ENCODE measurements at places on chromosomes 3 and 15. TPM values are rescaled to one million over a fixed set of nuclear protein-coding genes. Genes with fewer than 3 reads are reported as not detected.

Gene CD86
- 0.25 TPM for total RNA-seq

Gene GXYLT2
- total RNA-seq, result 0.07 TPM

Gene MSL2
- total RNA-seq, result 48.3 TPM

DNA sequence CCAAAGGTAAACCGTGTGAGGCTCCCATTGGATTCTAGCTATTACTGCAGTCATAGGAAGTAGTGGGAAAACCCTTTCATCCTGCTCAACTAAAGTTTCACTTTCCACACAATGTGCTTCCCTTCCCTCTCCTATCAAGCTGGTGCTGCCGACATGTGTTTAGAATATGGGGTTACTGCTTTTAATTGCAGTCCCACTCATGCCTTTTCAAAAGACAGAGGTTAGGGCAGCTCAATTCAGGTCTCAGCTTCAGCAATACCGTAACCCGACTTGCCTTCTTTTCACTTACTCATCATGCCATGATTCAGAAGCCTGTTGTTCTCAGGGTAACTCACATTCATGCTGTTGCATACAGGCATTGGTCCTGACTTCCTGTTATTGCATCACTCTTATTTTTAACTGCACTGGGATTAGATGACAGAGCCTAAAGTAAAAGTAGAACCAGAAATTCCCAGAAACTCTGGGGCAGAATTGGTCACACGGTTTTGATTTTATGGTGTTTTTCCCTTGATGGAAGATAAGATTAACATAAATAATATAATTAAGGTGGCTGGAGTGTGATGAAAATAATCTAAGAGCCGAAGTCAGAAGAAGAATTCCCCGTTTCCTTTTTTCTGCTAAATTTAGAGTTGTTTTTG lies 45.7 kb downstream of the C2CD4B start:
- peak overlapping the region; percentile 94 for H3K27ac ChIP-seq
- no peaks in the 10 kb centered on the region for H3K27me3 ChIP-seq
- H3K4me1 ChIP-seq, result peaks cover 48% of the 10 kb centered on the region
- DNase-seq, result peak; percentile 46

GRCh38 chr15:43913026-43913780 lies 86.4 kb downstream of the WDR76 start:
- H3K4me3 ChIP-seq, result no peak overlapping the region
- no peaks in the 10 kb centered on the region for H3K36me3 ChIP-seq
- H3K27ac ChIP-seq, result no peak overlapping the region
- H3K27me3 ChIP-seq, result peaks cover 2% of the 10 kb centered on the region

DNA sequence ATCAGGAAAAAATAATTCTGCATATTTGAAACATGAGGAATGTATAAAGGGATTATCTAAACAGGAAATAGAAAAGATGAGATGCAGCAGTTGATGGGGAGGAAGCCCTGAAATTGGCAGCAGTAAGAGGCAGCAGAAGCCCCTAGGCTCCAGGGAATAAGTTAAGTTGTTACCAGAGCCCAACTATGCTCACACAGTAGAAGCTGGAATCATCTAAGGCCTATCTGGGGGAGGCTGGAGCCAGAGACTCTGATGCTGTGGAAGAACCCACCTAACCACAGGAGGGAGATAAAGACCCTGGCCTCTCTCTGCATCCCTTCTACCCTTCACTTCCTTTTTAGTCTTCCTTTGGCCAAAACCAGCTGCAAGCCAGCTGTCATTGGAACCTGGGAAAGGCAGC lies 519.7 kb downstream of the DIPK2A start:
- no peaks in the 10 kb centered on the region for H3K36me3 ChIP-seq
- H3K4me1 ChIP-seq, result no peaks in the 10 kb centered on the region

GRCh38 chr3:173785004-173785403 lies 387.5 kb downstream of the NLGN1 start:
- H3K27ac ChIP-seq, result no peak overlapping the region
- DNase-seq, result no peak
- H3K36me3 ChIP-seq, result no peaks in the 10 kb centered on the region
- no peak overlapping the region for H3K4me3 ChIP-seq
- no peaks in the 10 kb centered on the region for H3K4me1 ChIP-seq

GRCh38 chr3:127675651-127676391 lies 3.1 kb downstream of the ABTB1 start:
- H3K36me3 ChIP-seq, result peaks cover 2% of the 10 kb centered on the region
- peaks cover 22% of the 10 kb centered on the region for H3K4me1 ChIP-seq
- no peaks in the 10 kb centered on the region for H3K27me3 ChIP-seq
- peak overlapping the region; percentile 13 for H3K27ac ChIP-seq
- no peak for DNase-seq
- H3K4me3 ChIP-seq, result no peak overlapping the region

- no peaks in the 10 kb centered on the region for H3K36me3 ChIP-seq
- DNase-seq, result no peak
- no peaks in the 10 kb centered on the region for H3K4me1 ChIP-seq
Measured at GRCh38 chr3:77699125-77699691, 659.3 kb downstream of the ROBO2 start.

GRCh38 chr15:30973379-30973778 lies 18.0 kb downstream of the MTMR10 start:
- no peak overlapping the region for H3K27ac ChIP-seq
- H3K27me3 ChIP-seq, result no peaks in the 10 kb centered on the region
- no peak overlapping the region for H3K4me3 ChIP-seq

DNA sequence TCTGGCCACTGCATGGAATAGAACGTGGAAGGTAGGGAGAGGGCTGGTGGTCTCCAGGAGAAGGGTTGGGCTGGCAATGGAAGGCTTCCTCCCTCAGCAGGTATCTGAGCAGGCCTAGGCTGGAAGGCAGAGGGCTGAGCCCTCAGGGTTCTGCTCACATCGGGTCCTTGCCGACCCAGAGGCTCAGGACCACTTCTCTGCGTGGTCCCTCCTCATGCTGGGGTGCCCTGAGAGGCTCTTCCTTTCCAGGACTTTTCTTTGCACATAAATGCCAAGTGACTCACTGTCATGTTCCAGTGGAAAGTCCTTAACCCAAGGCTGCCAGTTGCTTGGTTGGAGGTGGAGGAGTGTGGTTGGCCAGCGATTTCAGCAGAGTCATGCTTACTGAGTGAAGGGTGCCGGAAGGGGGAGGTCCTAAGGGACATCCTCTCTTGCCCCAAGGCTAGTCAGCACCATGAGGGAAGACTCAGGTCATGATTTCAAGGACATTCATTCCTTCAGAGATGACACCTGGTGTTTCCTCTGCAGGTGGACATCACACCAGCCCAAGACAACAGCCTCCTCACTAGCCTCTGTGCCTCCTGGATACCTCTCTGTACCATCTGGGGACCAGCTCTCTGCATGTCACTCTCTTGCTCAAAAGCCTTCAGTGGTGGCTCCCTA lies 8.2 kb downstream of the SLC6A6 start:
- H3K4me1 ChIP-seq, result peaks cover 44% of the 10 kb centered on the region
- peaks cover 25% of the 10 kb centered on the region for H3K36me3 ChIP-seq
- H3K27me3 ChIP-seq, result no peaks in the 10 kb centered on the region
- peak overlapping the region; percentile 83 for H3K27ac ChIP-seq
- DNase-seq, result peak; percentile 69
